ENCODE measurements at places on chromosomes 3 and 15.

DNA sequence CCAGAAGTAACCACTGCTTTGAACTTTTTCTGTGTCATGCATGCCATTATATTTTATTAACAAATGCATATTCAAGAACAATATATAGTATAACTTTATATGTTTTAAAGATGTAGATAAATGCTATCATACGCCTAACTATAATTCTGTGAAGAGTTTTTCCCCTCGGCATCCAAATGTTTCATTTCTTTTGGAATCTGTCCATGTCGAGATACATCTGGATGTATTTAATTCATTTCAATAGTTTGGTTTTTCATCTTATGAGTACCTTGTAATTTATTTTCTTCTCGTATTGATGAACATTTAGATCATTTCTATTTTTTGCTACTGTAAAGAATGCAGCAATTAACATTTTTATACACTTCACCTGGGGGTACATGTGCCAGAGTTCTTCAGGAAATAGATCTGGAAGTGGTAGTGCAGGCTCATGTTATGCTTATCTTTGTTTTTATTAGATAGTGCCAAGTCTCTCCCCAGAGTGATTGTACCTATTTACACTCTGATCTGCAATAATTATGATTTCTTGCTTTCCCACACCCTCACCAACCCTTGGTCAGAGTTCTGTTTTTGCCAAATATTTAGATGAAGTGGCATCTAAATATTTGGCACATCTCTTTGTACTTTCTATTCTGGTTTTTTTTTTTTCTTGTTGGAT is 29.7 kb downstream of the USP13 start:
- no peak for DNase-seq

DNA sequence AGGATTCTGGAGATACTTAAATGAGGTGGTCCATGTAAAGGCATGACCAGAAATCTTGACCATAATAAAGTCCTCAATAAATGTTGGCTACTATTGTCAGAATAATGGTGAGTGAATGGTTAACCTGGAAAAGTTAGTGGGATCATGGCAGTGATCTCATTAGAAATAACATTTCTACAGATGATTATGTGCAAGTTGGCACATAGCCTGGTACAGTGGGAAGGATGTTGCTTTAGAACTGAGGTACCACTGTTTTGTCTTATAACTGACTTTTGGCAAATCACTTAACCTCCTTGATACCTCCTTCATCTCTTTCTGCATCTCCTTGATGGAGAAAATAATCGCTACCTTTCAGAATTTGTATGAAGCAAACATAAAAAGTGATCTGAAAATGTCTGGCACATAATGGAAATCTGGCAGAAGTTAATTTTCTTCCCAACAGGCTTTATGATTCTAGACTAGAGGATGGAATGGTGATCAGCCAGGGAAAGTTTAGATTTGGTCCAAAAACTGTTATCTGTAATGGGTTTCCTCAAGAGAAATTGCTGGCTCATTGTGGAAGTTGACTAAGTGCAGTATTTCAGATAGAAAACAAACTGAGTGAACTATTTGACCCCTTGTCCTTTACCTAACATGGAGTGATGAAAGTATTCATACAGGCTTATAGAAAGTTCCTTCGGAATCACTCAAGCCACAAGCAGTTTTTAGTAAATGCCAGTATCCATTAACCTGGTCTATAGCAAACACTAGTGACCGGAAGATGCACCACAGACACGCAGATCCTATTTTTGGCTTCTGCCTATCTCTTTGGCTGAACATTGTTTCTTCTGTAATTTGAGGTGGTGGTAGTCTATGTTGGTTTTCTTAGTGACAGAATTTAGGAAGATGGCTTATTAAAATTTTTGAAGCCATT is 449.6 kb upstream of the TGFBR2 start:
- no peak for DNase-seq

DNA sequence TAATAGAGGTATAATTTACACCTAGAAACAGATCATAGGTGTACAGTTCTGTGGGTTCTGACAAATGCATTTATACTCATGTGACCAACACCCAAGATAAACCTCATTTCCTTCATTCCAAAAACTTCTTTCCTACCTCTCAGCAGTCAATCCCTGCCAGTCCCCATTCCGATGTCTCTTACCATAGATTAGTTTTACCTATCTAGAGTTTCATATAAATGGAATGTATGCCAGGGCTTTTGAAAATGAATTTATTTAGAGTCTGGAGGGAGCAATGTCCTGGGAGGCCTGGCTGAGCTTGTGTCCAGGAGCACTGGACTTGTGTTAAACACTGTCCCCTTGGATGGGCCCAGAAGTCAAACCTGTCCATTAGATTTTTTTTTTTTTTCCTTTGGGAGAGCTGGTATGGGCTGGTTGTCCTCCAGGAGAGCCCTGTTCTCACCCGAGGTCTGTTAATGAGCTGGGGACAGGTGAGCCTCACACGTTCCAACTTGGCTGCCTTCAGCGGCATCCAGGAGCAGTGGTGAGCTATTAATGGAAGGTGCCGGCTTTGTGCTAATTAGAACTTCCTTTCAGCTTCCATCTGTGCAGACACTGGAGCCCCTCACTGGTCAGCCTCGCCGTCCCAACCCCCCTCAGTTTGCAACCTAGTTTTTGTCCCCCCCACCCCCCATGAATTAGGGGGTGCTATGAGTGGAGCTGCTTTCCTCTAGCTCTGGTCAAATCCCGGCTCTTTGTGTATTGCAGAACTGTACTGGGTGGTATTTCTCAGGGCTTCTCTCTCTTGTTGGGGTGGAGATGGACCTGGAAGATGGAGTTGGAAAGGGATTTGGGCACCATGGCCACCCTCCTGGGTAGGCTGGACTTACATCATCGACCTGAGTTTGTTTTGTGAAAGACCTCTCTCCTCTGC is 40.7 kb upstream of the POLG start:
- no peak for DNase-seq

DNA sequence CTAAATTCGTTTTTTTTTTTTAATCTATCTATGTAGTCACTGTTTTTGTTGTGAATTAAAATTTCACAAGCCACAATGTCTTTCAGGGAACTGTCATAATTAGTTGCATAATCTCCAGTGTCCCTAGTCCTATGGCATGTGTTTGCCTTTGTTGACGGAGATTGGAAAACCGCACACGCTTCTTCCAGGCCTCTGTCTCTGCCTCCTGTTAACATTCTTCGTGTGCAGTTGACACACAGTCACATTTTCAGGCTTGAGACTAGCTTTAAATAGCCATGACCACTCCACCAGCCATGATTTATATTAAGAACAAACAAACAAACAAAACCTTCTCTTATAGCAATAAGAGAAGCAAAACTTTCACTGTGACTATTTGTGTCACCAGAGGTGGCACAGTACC is 139.8 kb downstream of the DUT start:
- DNase-seq: no peak

DNA sequence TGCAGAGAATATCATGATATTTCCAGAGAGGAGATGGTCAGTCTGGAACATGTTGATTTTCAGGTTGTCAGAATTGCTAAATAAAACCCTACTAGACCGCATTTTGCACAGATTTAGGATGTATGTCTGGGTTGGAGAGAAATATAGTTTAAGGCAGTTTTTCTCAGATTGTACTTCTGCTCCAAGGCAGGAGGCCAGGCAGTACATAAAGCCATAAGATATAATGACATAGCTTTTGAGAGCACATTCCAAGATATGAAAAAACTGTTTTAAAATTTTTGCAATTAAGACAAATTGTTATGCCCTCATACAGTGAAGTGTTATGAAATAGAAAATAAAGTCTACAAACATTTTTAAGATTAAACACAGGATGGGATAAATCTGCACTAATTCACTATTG is 301.8 kb upstream of the CBLB start:
- DNase-seq: no peak

- DNase-seq: no peak
Measured at GRCh38 chr3:78066287-78066686, 1026.4 kb downstream of the ROBO2 start.

DNA sequence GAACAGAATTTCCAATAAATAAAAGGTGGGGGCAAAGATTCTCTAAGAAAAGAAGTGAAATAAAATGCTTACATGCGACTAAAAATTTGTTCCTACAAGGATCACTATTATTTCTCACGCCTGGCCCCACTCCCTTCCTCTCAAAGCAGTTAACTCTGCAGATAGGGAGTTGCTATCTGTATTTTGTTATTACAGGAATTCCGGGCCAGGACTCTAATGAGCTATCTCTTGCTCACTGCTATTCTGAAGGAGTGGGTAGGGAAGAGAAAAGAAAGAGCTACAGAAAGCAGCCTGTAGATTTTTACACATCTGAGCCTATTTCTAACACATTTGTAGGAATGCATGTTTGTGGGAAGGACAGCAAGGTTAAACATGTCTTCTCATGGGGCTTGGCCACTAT is 140.4 kb downstream of the PCCB start:
- DNase-seq: no peak

DNA sequence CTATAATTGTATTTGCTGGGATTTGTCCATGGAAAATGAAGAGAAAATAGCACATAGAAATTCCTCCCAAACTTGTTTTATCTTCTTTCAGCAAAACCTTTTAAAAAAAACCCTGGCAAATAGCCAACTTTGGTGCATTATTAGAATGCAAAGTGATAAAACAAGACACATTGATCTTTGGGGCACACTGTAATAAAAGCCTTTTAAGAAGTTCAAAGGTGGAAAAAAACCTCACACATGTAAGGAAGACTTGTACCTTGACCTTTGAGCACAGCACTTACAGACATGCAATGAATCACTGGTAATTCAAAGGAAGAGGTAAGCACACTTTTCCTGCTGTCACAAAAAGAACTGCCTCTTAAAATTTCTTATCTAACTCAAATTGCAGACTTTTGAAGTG is 8.0 kb upstream of the MORC1 start:
- DNase-seq: no peak

DNA sequence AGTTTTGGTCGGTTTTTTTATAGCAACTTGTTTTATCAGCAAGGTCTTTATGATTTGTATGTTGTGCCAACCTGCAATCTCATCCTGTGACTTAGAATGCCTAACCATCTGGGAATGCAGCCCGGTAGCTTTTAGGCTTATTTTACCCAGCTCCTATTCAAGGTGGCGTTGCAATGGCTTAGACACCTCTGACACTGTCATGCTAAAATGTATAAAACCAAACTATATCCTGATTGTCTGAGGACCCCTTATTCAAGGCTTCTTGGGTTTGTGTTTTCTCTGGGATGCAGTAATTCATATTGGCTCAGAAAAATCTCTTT is 209.0 kb upstream of the ALCAM start:
- no peak for DNase-seq

- peak; percentile 79 for DNase-seq
Measured at GRCh38 chr15:67091071-67091979, 25.9 kb downstream of the SMAD3 start.

DNA sequence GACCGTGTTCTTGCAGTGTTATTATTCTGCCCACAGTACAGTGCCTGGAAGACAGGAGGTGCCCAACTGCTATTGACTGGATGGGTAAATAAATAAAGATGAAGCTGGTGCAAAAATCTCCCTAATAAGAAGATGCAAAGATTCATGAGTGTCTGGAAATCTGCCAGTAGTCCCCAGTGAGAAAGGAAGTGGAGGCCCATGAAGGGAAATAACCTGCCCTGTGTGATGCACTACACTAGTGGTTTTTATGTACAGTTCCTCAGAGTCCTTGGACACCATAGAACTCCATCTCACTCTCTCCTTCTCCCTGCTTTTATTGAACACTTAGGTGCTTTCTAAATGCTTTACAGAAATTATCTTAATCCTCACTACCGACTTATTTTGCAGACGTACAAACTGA is 8.3 kb upstream of the SUCLG2 start:
- no peak for DNase-seq

- DNase-seq: no peak
Measured at GRCh38 chr3:67017211-67017610, 19.1 kb downstream of the KBTBD8 start.

GRCh38 chr3:151372063-151372820 is 12.3 kb downstream of the P2RY12 start:
- no peak for DNase-seq

- DNase-seq: peak; percentile 90
Measured at GRCh38 chr3:16174389-16174788, at the start of gene GALNT15. TSS of gene GALNT15 (plus strand) at chr3:16174680. CDS start at chr3:16175152, 472 bp downstream.

DNA sequence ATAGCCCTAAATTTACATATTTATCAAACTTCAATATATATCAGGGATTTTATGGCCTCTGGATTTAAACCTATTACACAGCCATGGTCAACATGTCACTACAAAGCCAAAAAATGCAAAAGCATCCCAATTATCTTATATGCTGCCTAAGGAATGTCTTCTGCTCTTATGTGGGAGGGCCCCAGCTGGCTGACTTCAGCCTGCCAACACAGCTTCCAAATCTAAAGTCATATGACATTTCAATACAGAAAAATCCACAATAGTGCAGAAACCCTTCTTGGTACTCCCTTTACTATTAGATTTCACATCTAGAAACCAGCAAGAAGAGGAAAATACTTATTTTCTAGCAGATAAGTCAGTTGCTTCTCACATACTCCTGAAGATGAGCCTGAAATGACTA is 6.4 kb downstream of the PFN2 start:
- no peak for DNase-seq

GRCh38 chr3:163626753-163627152 is 1451.5 kb downstream of the SI start:
- DNase-seq: no peak

DNA sequence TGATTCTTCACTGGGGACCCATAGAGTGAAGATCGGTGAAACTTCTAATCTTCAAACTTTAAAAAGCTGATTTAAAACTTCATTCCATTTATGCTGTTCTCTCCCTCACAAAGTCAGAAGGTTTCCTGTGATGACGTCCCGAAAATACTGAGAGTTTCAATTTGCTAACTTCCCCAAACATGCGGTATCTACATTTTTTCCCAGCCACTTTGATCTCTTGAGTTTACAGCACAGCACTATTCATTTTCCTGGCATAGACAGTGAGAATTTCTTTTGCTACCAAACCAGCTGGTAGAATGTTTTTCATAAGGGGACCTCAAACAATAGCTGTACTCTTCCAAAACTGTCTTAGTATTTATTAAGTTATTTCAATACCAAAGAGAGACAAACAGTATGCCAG is 156.8 kb downstream of the LSAMP start:
- no peak for DNase-seq

DNA sequence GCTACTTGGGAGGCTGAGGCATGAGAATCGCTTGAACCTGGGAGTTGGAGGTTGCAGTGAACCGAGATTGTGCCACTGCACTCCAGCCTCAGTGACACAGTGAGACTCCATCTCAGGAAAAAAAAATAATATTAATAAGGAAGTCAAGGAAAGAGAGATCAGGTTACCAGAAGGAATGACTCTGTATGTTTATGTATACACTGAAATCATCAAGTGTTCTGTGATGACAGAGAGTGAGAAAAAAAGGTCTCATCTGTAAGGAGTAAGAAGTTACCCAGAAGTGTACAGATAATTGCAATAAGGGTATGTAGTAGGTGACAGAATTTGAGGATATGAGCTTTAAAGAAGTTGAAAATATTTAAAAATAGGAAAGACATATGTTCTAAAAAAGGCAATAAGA is 4.3 kb upstream of the CCDC50 start:
- no peak for DNase-seq
